ENCODE measurements at places on chromosomes 16 and 17.

DNA sequence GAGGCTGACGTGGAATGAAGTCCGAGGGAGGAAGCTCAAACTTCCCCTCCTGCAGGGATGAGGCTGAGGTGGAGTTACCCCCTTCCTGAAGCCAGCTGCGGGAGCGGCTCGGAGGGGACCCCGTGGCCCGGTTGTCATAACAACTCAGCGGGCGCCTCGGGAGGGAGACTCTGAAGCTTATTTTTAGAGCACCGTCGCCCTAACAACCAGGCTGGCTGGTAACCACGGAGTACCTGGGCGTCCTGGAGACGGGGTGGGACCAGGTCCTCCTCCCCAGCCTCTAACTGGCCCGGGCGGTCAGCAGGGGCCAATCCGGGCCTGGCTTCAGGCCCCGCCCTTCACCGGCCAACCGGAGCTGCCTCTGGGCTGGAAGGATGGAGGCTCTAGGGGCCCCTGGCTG, 27.7 kb downstream of the NECAB2 start:
- peak; percentile 77 for DNase-seq

DNA sequence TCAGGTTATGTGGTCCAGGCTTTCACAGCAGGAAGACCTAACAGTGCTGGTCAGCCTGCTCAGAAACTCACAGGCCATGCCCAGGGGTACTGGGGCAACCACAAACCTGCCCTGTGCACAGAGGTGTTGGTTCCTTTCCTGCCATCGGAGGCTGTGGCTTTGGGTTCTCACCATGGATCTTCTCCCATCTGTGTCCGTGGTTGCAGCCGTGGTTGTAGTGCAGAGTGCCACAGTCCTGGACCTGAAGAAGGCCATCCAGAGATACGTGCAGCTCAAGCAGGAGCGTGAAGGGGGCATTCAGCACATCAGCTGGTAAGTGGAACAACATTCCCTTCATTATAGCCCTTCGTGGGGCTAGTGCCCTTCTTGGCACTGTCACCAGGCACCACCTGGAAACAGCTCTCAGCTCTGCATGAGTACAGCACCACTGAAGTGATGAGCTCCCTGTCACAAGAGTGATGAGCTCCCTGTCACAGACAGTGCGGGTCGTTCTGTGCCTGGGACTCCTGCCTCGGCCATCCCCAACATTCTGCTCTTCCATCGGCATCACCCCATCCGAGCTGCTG, 2.0 kb downstream of the SNRNP25 start:
- DNase-seq: no peak

DNA sequence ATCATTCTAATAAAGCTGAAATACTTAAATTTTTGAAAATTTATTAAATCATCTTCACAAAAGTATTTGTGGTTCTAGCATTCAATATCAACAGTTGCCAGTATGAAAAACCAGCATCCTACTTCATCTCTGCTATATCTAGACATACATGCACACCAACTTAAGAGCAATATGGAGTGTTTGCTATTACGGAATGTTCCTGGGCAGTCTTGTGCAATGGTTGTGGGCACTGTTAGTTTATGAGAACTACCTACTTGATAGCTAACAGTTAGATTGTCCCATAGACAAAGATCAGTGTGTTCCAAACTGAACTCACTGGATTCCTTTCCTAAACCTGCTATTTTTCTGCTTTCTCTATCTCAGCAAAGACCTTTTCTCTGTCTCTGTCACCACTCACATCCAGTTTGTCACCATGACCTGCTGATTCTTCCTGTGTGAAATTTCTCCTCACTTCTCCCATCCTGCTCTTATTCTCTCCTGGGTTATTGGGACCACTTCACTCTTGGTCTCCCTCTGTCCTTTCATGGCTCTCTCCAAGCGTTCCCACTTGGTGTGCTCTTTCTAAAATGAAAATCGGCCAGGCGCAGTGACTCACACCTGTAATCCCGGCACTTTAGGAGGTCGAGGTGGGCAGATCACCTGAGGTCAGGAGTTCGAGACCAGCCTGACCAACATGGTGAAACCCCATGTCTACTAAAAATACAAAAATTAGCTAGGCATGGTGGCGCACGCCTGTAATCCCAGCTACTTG, 27.7 kb downstream of the CNTROB start:
- no peak for DNase-seq

DNA sequence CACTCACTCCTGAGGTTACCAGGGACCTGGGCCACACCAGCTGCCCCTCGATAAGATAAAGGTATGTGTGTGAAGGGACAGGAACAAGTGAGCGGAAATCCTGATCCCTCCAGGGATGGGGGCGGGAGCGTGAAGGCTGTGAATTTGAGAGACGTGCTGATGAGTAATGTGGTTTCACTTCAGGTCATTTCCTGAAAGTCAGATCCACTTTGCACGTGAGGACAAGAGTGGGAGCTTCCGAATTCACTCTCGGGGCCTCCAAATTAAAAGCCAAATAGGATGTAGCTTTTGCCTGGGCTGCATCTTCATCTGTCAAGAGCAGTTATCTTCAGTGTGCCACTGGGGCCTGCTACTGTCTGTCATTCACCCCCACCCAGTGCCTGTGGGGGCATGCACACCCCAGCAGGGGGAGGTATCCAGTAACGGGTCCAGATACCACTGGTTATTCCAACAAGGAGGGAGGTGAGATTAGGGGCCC, 87.4 kb upstream of the LHX1 start:
- DNase-seq: no peak

DNA sequence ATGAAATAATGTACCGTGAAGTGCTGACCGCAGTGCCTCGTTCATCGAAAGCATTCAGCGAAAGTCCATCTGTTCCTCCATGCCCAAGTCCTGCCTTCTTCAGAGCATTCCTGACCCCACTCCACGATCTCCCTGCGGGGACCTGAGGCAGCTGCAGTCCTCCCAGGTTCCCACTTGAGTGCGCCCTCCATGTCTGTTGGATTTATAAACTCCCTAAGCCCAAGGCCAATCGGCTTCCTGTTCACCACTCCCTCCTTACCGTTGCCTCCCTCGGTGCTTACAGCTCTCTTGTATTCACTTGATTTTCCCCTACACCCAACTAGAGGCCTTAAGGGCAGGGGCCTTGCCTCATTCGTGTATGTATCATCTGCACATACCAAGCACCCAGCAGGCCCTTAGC, 2.8 kb downstream of the RAD51D start:
- DNase-seq: no peak

DNA sequence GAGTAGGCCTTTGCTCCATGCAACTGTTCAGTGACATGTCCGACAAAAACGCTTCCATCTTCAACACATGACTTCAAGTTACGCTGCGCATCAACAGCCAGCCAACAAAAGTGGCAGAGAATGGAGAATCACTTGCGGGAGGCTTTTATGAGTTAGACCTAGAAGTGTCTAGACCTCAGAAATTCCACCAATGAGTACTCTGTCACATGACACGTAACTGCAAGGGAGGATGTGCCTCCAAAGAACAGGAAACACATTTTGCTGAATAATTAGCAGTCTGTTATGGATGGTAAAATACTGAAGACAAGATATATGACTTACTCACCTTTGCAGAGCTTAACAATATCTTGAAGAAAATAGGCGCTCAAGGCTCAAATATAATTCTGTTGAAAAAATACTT, 62.1 kb downstream of the MYO1D start:
- DNase-seq: no peak

DNA sequence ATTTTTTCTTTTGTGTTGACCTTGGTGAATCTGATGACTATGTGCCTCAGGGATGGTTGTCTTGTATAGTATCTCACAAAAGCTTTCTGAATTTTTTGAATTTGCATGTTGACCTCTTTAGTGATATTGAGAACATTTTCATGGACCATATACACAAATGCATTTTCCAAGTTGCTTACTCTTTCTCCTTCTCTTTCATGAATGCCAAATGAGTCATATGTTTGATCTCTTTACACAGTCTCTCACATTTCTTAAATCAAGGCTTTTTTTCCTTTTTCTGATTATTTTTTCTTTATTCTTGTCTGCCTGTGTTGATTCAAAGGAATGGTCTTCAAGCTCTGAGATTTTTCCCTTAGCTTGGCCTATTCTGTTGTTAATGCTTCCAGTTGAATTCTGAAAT, 46.6 kb upstream of the KCNJ16 start:
- no peak for DNase-seq

DNA sequence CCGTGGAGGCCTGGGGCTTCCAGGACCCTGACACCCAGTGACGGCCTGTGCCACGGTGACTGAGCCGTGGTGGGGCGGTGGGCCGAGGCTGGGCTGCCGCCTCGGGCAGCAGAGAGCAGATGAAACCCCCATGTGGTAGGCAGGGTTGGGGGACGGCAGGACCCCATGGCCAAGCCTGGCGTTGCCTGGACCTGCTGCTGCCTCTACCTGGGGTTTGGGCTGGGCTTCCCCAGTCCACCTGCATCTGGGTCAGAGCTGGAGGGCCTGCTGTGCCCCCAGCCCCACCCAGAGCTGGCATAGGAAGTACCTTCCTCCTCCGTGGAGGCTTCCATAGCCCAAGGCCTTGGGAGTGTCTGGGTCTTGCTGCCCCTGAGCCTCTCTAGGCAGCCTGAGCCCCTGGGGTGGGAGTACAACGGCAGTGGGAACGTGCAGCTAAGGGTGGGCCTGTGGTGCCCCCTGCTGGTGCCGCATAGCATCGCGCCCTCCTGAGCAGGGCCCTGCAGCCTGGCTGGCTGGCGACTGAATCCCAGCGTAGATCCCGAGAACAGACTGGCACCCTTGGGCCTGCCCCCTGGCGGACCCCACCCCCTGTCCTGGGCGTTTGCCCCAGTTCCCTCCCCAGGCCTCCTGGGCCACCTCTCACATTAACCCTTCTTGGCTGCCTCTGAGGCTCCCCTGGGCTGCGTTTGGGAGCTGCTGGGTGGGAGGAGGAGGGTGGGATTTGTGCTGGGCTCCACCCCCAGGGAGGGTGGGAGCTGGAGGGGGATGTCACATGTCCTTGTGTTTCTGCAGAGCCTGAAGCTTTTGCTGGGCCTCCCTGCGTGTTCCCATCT, 12.6 kb upstream of the ATP6V0C start:
- peak; percentile 88 for DNase-seq

DNA sequence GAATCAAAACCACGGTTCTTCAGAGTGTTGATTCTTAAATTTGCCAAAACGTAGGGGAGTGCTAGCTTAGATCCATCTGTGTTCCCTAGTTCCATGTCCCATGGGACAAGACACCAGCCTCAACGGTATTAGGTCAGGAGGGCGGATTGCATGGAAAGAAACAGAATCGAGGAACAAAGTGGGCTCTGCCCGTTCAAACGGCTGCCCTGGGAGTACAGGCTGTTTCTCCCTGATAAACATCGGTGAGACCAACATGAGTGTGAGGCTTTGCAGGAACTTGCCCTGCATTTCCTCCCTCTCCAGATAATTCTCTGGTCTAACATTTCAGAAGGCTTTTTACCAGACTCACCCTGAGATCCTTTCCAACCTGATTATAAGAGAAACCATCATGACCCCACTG, 82.2 kb downstream of the MRM3 start:
- no peak for DNase-seq

DNA sequence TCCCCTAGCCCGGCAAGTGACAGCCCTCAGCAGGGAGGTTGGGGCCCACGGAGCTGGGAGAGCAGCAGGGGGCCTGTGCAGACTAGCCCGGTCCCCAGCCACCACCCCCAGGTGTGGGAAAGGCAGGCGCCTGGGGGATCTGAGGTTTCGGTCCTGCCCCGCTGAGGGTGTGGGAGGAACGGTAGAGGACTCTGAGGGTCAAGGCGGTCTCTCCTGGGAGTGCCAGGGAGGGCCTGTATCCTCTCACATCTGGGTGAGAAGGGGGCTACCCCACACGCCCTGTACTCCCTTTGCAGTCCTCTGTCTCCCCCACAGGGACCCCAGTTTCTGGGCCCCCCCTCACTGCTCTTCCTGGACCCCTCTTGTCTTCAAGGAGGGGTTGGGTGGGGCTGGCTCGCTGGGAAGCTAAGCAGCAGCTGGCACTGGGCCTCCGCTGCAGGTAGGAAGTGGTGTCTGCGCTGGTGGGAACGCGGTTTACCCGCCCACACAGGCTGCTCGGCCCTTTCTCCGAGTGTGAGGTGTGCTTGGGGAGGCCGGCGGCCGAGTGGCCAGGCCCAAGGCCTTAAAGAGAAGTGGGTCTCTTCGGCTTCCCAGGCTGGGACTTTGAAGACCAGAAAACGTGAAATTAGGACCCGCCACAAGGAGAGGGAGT, 15.4 kb downstream of the CD7 start:
- DNase-seq: no peak

DNA sequence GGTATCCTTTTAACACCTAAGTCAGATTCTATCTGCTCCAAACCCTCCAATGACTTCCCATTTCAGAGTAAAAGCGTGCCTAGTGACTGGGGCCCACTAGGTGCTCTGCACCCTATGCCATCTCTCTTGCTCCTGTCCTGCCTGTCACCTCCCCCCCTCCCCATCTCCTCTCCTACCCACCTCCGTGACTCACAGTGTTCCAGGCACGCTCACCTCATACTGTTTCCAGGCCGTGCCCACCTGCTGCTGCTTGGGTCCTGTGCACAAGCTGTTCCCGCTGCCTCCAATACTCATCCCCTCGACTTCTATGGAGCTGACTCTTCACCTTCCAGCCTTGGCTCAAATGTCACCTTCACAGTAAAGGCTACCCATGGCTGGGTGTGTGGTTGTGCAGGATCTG, 21.7 kb downstream of the DNAH3 start:
- no peak for DNase-seq

GRCh38 chr17:82648742-82649331, 593 bp upstream of the WDR45B start:
- no peak for DNase-seq

GRCh38 chr17:18954321-18954720, 2.4 kb downstream of the SLC5A10 start:
- no peak for DNase-seq

DNA sequence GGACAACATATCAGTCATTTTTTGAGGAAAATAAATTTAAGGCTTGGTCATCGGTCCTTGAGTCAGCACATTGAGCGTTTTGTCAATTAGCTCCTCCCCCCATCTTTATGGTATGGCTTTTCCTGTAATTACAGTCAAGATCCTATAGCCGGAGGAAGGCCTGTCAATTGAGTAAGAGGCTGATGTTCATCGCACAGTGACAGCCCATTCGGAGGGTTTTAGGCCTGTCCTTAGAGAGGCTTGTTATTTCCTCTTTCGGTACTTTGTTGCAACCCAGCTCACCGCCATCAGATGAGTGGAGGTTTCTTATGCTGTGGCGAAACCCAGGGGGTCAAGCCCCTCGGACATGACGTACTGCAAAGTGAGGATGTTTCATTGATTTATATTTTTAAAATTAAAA, 395.2 kb downstream of the WWOX start:
- DNase-seq: no peak

- no peak for DNase-seq
Observed at GRCh38 chr17:64282753-64283080, 19.7 kb upstream of the TEX2 start.

DNA sequence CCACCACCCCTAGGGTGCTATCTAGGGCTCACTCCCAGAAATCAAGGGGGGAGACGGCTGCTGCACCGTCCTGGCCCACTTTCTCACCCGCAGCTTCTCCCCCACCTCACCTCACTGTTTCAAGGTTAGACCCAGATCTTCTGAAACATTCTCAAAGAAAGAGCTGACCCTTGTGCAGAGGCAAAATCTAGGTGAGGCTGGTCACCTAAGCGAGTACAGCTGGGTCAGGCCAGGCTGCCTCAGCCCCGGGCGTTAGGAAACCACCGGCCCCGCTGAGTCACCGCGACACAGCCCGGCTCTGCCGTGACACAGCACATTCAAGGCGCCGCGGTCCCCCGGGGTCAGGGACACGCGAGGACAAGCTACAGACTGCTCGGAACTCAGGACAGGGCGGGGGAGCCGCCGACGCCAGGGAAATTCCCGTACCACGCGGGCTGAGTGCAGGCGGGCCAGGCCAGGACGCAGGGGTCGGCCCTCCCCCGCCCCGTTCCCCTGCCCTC, 27.1 kb downstream of the GNPTG start:
- peak; percentile 5 for DNase-seq
